ENCODE measurements at places on chromosomes 2 and 18. TPM values are rescaled to one million over a fixed set of nuclear protein-coding genes. Genes with fewer than 3 reads are reported as not detected.

ARHGAP28 gene
- total RNA-seq = 0.03 TPM

PCARE gene
- not detected for total RNA-seq

GLS gene
- total RNA-seq = 157 TPM

UGT1A5 gene
- not detected for total RNA-seq

ASIC4 gene
- 0.14 TPM for total RNA-seq

ACAA2 gene
- total RNA-seq = 56.2 TPM

POLR1A gene
- 21.4 TPM for total RNA-seq

DCC gene
- not detected for total RNA-seq

LINC00305 gene
- total RNA-seq = not detected

MROH2A gene
- 0.12 TPM for total RNA-seq

MAL gene
- total RNA-seq = not detected

CPO gene
- not detected for total RNA-seq

CCDC74B gene
- 6.1 TPM for total RNA-seq

CEBPZOS gene
- 40.7 TPM for total RNA-seq

TMEM182 gene
- total RNA-seq = 3.7 TPM

TBR1 gene
- total RNA-seq = 0.03 TPM

PTCD3 gene
- total RNA-seq = 70.5 TPM

SLC35G4 gene
- total RNA-seq = not detected

UPP2 gene
- total RNA-seq = not detected

MOGAT1 gene
- not detected for total RNA-seq

NDC80 gene
- 9.1 TPM for total RNA-seq

ATP8B1 gene
- 6.2 TPM for total RNA-seq
